Karpas-422 (cell line): ENCODE measurements at places on chromosomes 4 and X.
A peak's percentile ranks its signal among the peaks of the same experiment; 100 is the strongest.

DNA sequence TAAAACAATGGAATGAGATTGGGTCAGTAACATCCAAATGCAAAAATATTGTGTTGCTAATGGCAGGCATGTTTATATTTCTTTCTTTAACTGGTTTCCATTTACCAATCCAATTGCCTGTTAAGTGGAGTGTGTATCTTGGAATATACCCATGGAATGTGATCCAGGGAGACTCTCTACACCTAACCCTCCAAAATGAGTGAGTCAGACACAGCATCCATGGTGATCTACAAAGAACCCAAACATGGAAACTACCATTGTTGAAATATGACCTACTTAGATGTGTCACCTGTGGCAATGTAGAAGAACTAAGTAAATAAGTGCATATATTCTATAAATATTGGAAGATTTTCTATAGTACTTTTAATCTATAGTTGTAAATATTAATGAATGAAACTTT is 110.3 kb downstream of the AREG start:
- no peak for DNase-seq

GRCh38 chrX:16826207-16826606 is 39.9 kb downstream of the TXLNG start:
- DNase-seq, result peak; percentile 78

GRCh38 chr4:122896270-122896669 is 26.1 kb downstream of the NUDT6 start:
- no peak for DNase-seq

DNA sequence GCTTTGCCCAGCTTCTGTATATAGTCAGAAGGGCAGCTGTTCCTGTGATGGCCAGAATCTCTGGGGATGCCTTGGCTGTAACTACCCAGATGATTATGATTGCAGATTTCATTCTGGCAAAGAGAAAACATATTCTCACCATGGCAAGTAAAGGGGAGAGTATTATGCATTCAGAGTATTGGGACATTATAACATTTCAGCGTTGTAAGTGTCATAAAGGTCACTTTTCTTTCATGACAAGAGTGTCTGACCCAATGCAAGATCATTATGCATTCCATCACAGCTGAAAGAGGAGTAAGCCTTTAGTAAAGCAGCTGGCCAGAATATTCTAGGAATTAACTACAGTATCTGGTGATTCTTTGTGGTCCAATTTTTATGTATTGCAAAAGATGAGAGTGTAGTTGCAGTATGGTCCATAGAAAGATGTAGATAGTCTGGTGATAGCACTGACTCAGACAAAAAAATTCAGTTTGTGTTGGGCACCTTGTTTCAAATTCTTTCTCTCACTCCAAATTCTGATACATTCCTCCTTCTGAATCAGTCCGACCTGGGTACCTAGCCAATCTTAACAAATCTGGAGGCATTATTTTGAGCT is 2366.3 kb downstream of the PCDH7 start:
- DNase-seq, result no peak
